NCI-H1417 (cell line): ENCODE measurements at places on chromosomes 5 and 9.
A peak's percentile ranks its signal among the peaks of the same experiment; 100 is the strongest.

DNA sequence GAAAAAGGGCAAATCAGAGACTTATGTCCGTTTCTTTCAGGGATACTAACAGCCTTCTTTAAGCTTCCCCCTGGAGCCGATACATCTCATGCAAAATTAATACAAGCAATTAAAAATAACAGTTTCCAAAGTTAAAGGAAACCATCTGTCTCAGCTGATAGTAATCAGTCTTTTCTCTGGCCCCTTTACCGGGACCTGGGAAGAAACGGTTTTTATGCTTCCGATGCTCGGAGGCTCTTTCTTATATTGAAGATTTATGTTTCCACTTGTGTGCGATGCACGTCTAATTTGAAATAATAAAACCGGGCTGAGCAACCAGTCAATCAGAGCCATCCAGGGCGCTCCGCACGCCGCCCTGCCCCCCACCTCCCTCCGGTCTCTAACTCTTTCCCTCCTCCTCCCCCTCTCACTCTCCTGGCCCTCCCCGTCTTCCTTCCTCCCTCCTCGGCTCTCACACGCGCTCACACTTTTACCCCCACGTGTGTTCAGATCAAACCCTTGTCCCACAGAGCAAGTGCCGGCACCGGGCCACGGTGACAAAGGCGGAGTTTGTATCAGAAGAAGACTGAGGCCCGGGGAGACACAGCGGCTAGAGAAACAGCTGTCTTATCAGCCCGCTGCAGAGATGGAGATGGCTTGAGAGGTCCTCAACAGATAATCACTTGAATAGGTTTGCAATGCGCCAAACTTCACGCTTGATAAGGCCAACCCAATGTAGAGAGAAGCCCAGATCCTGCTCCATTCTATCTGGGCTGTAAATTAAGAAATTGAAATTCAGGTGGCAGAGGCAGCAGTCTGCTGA, 5.1 kb upstream of the ELAVL2 start:
- no peak for DNase-seq

DNA sequence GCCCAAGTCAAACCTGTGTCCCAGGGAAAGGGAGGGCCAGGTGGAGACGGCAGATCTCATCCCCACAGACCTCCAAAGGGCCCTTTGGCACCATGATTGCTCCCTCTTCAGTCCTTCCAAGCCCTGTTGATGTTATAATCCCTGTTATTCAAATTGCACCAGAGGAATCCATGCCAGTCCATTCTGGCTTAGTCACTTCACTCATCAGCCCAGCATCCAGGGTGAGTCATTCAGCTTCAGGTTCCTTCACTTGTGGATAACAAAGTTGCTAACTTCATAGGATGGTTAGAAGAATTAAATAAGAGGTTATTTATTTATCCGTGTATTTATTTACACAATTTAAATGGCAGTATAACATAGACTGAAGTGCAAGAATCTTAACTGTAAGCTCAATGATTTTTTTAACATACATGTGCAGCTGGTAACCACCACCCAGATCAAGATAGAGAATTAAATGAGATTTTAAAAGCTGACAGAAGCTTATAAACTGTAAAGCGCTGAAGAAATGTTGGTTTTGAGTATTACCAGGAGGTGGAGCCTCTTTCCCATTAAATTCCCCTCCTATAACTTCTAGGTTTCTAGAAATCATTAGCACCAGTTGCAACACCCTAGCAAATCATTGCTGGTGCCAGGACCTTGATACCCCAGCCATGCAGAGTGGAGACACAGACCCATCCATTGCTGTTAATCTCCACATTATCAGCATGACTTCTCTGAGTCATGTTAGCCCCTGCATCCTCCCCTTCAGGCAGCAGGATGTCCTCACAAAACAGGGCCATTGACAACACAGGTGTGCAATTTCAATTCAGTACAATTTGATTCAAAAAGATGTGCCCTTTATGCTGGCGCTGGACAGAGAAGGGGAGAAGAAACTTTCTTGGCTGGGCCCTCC, 77.4 kb downstream of the SEC61B start:
- DNase-seq = no peak

GRCh38 chr5:140868721-140869554, at the start of gene PCDHA11:
Gene PCDHA11, plus strand, starts transcription at chr5:140868957. Its CDS starts 147 bp downstream, at chr5:140869104.
- DNase-seq = no peak

DNA sequence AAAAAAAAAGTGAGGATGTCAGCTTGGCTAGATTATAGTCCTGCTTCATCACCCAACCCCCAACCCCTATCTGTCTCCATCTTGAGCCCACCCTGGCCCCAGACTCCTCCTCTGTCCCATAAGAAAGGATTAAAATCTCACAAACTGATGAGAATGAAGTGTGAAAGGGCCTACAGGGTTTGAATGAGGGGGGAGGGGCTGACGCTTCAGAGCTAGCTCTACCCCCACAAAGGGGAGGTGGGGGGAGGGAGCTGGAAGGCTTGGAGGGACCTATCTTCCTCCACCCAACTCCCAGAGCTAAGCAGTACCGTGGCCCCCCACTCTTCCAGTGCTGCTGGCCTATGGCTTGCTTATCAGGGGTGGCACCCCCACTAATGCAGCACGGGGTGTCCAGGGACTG, 43.7 kb upstream of the HAND1 start:
- no peak for DNase-seq

- no peak for DNase-seq
Measured at GRCh38 chr9:97415146-97415545, 3.2 kb downstream of the TDRD7 start.

DNA sequence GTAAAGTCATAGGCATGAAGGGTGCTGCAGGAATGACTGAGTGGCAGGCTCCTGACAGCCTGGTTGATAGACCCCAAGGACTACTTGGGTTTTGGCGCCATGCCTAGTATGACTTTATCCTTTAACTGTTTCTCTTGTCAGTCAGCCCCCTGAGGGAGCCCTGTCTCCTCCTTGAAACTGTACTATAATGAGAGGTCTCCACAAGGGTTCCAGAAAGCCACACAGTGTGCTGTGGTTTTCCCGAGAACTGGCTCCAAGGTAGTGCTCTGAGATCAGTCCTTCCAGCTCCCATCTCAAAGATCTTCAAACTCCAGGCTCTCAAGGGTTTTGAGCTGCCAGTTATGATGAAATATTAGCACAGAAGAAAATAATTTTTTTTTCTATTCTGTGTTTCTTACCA, 26.7 kb upstream of the TNC start:
- DNase-seq = no peak

DNA sequence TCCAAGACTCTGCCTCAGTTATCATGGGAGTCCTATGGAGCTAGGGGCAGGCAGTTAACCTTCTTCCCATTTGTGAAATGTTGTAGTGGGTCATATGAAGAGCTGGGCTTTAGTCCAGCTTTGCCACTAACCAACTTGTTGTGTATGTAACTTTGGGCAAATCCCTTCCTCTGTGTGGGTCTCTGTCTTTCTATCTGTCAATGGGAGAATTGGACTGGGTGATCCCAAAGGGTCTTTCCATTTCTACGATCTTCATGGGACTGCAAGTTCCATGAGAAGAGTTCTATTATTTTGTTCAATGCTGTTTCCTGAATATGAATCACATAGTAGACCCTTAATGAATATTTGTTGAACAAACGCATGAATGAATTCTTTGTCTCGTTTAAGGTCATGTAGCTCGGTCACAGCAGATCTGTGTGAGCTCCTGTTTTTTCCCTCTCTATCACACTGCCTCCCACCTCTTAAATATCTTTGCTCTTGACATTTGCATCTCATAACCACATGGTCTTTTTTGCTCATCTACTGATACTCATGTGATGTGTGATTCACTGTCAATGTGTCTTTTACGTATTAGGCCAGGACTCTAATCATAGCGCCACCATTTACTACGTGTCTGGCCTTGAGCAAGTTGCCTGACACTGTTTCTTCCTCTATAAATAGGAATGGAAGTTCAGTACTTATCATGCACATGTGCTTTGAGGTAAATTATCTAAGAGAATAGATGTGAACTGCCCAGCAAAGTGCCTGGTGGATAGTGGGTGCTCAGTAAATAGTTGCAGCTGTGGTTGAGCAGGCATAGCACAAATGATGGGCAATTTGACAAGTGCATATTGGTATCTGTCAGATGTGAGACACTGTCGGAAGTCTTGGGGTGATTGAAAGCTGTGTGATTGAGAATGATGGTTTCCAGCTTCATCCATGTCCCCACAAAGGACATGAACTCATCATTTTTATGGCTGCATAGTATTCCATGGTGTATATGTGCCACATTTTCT, 37.4 kb downstream of the PTTG1 start:
- DNase-seq = no peak

GRCh38 chr9:137809040-137809576, 68.5 kb upstream of the CACNA1B start:
- DNase-seq = no peak

GRCh38 chr5:122015471-122015870, 53.7 kb downstream of the SRFBP1 start:
- DNase-seq = no peak

- peak; percentile 48 for DNase-seq
Measured at GRCh38 chr5:154520861-154521453, 42.9 kb upstream of the HAND1 start.

DNA sequence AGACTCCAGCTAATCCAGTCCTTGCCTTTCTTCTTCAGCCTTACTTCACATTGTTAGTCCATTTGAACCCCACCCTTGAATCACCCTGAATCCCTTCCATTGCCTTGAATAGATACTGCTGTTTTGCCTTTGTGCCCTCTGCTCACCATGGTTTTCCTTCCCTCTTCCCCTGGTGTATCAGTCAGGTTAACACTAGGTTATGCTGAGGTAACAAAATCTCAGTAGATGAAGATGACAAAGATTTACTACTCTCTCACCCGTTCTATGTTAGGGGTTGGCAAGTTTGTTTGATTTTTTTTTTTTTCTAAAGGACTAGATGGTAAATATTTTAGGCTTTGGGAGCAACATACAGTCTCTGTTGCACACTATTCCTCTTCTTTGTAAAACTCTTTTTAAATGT, 3.3 kb upstream of the VLDLR start:
- DNase-seq = no peak

GRCh38 chr5:6636293-6636692, 3.1 kb downstream of the SRD5A1 start:
- DNase-seq = peak; percentile 9

GRCh38 chr9:16125629-16126028, 572.8 kb downstream of the CCDC171 start:
- DNase-seq = no peak

DNA sequence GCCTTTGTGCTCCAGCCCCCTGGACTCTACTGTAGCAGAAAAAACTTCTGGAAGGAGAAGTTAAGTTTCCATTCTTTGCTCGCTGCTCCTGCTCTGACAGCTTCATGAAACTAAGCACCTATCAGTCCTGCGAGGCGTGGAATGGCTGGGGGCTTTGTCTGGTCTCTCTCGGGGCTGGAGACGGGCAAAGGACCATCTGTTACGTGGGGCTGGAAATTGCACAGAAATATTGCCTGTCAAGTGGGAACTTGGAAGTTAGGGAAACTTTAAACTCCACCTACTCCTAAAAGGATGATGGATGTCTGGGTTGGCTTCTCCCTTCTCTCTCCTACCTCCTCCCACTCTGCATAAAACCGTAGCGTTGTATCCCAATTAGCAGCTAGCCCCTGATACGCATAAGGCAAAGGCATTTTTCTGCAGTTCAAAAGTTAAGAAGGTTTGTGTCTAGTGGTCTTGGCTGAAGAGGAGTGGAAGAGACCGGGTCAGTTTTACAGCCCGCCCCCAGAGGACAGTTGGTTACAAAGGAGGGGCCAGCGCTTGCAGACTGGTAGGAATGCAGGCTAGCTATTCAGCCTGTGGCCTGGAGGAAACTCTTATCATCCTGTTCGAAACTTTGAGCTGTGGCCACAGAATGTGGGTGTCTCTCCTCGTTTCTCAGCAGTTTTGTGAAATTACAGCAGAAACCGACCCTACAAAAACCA, 1.3 kb downstream of the FBXL7 start:
- no peak for DNase-seq

GRCh38 chr5:52767766-52768480, 19.8 kb upstream of the ITGA1 start:
- DNase-seq = no peak

DNA sequence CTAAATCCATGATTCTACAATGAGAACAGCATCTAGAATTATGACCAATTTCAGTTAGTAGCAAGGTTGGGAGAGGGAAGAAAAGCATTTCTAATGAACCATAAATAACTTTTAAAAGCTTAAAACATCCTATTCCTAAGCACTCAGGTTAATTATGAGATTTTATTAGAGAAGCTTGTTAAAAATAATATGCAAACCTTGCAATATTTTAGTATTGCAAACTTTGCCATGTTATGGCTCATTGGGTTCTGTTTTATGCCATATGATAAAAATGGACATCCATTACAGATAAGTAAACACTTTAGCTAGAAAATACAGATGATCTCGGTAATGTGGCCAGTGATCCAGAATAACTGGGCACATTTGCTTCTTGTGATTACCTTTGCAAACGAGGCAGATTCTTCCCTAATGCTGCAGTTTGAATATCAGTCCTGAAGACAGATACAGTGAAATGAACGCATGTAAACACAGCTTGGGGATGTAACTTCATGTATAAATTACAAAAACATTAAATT, 447.0 kb downstream of the PLK2 start:
- DNase-seq = no peak

GRCh38 chr5:172769616-172770373, 1.2 kb downstream of the DUSP1 start:
- DNase-seq = peak; percentile 26

- no peak for DNase-seq
Measured at GRCh38 chr5:169222934-169223594, 77.9 kb downstream of the SLIT3 start.

- no peak for DNase-seq
Measured at GRCh38 chr5:151218177-151218576, 5.7 kb downstream of the CCDC69 start.

DNA sequence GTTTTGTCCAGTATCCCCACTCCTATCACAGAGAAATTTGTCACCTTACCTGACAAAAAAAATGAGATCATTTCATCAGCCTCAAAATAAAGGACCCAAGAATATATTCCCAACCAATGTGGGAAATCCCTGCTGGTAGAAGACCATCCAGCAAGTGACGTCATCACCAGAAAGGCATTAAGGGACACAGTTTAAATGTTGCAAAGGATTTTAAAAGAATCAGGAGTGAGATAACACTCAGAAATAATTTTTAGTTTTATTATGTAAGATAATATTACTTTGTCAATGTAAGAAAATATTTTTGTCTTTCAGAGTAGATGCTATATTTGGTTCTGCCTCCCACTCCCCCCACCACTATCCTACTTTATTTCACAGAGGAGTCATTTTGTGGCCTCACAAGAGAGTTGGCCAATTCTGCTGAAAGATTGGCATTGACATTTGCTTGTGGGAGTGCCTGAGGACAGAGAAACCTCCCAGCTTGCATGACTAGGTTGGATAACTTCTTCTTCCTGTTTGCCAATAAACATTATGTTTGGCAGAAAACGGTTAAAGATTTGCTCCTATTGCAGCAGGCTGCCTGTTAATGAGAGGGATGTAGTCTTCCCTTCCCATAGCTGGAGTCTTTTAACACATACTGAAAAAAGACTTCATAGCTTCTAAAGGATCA, 288.6 kb upstream of the DAB2 start:
- DNase-seq = no peak

- peak; percentile 58 for DNase-seq
Measured at GRCh38 chr5:34585601-34586104, 70.5 kb upstream of the RAI14 start.

DNA sequence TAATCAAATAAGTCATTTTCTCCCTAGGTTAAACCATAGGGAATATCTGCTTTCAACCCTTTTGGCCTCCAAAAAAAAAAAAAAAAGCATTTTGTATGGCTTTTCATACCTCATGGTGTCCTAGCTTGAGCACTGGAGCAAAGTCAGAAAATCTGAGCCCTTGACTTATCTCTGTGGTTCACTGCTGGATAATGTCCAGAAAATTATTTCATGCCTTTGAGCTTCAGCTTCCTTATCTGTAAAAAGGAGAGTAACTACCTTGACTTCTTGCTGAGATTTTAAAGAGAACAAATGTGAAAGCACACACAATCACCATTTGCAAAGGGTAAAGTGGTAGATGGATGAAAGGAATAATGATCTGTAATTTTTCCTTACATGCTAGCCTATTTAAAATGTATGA, 165.9 kb downstream of the ALDH1A1 start:
- no peak for DNase-seq
